ENCODE measurements at places on chromosomes 5 and 9.

- no peak for DNase-seq
Measured at GRCh38 chr9:114077162-114077837, 800 bp downstream of the AMBP start.

GRCh38 chr9:16191691-16192402 lies 639.0 kb downstream of the CCDC171 start:
- DNase-seq: no peak

- DNase-seq: no peak
Measured at GRCh38 chr5:16713386-16713928, 96.7 kb upstream of the RETREG1 start.

- DNase-seq: no peak
Measured at GRCh38 chr5:131230406-131230805, 33.4 kb upstream of the CDC42SE2 start.

- no peak for DNase-seq
Measured at GRCh38 chr5:62143268-62144229, 162.5 kb upstream of the KIF2A start.

- no peak for DNase-seq
Measured at GRCh38 chr5:106454651-106455415, 1215.9 kb downstream of the EFNA5 start.

All from T-helper 2 cell (primary cell).